ENCODE measurements at places on chromosomes 11 and 22.

- no peak for DNase-seq
These were observed 35.0 kb upstream of the TPBGL start for GRCh38 chr11:75205564-75206020.

- DNase-seq = no peak
These were observed 59.7 kb downstream of the LRP5 start for GRCh38 chr11:68372114-68372513.

- DNase-seq = peak; percentile 5
These were observed 31.8 kb upstream of the RBMXL2 start for GRCh38 chr11:7056828-7057513.

DNA sequence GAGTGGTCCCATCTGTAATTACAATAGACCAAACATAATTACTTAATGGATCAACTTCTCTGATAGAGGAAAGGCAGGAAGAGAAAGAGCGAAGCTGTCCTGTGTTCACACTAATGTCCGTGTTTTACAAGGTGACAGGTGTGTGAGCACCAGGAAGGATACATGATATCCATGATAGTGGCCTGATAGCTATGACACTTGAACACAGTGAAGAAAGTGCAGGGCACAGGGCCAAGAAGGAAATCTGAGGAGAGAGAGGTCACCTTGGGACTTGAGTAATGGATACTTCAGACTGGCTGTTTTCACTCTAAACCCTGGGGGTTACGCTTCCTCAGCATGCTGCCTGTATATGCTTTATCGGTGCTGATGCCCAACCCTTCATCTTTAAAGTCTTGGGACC lies 29.4 kb downstream of the TUB start:
- DNase-seq = no peak

DNA sequence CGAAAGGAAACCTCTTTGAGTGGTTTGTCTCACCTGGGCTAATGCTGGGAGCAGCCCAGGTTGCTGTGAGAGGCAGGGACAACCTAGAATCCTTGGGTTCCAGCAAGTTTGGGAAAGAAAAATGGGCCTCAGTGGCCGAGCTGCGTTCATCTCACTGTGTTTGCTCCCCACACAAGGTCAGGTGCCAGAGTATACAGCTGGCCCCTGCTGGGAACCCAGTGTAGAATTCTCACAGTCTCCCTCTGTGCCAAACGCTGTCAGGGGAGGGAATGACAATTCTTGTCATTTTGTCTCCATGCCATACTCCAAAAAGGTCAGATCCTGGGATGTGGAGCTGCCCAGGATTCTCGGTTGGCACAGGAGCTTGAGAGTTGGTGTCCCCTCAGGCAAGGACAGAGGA lies 4.3 kb downstream of the DGKZ start:
- DNase-seq = no peak

GRCh38 chr11:88414385-88414861 lies 76.9 kb upstream of the CTSC start:
- peak; percentile 87 for DNase-seq

All from iris pigment epithelial cell (primary cell).